ENCODE measurements at places on chromosomes 16 and 17.

GRCh38 chr17:17714261-17714866, 33.1 kb downstream of the RAI1 start:
- no peak for DNase-seq

DNA sequence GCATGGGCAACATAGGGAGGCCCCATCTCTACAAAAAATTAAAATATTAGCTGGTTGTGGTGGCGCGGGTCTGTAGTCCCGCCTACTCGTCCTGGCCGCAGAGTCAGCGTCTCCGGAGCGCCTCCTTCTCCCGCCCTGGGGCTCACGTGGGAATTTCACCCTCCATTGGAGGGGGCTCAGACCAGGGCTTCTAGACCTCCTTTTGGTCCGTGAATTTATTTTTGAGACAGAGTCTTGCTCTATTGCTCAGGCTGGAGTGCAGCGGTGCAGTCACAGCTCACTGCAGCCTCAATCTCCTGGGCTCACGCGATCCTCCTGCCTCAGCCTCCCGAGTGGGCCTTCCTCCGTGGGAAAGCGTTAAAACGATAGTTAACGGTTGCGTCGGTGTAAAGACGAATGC, 394 bp upstream of the NME4 start:
- no peak for DNase-seq

- no peak for DNase-seq
Measured at GRCh38 chr17:14119546-14119945, 50.2 kb downstream of the COX10 start.

- DNase-seq, result no peak
Measured at GRCh38 chr17:80759377-80759673, 214.7 kb downstream of the RPTOR start.

DNA sequence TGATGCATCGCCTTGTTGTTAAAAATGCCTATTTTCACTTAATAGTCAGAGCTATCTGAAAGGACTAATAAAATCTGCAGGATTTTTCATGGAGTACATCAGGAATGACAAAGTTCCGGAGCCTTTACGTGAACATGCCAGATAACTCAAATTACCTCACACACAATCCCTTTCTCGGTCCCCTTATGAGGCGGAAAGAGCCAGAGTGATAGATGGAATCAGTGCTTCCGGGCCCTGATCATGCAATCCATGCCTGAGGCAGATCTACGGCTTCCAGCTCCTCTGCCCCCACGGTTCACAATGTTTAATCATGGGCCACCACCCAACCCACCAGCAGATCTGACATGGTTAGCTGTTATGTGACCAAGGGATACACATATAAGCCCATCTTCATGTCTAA, 17.0 kb downstream of the VPS53 start:
- DNase-seq, result no peak

- no peak for DNase-seq
Measured at GRCh38 chr17:58329810-58330537, 1.4 kb upstream of the TSPOAP1 start.

DNA sequence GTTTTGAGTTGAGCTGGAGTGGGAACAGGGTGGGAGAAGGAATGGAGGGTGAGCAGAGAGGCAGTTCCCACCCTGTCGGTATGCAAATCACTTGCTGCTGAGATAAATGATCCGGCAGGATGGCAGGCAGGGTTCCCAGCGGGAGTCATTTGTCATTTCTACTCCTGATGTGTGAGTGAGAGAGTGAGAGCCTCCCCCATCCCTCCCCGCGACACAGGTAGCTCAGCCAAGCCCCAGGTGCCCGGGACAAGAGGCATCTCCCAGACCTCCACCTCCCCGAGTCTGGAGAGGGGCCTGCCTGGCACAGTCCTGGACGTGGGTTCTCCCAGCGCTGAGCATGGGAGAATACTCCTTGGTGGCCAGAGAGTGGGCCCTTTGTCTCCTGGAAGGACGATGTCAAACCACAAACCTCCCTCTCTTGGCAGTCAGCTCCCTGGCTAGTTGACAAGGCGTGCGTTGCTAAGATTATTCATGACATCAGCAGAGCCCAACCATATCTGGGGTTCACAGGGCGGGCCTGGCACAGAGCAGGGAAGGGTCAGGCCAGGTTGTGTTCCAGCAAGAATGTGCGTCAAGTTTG, 33.7 kb upstream of the TNRC6C start:
- DNase-seq, result no peak

DNA sequence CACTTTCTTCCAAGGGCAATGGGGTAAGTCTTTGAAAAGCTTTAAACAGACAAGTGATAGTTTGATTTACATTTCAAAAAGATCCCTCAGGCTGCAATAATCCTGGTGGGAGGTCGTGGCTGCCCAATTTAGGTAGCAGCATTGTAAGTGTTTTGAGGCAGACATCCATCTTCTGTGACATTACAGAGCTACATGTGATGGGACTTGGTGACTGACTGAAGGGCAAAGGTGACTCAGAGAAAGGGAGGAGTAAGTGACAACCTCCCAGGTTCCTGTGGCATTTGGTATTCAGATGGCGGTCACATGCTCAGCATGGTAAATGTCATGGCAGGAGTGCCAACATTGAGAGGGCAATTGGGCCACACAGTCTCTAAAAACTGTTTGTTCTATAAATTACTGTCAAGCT, 26.5 kb downstream of the STAT3 start:
- DNase-seq, result no peak

DNA sequence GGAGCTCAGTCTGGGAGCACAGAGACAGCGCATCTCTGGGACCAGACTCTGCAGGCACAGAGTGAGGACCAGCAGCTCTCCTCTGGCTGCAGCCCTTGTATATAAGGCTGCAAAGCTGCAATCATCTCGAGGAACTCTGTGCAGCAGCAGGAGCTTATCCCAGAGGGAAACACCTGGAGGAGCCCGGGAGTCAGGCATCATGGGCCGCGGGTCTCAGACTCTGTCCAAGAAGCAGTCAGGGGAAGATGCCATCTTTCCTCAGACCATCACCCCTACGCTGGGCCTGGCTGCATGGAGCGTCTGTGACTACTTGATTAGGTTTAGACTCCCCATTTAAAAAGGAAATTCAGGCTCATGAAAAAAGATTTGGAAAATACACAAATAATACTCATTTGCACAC, 122.0 kb downstream of the IRF8 start:
- no peak for DNase-seq

DNA sequence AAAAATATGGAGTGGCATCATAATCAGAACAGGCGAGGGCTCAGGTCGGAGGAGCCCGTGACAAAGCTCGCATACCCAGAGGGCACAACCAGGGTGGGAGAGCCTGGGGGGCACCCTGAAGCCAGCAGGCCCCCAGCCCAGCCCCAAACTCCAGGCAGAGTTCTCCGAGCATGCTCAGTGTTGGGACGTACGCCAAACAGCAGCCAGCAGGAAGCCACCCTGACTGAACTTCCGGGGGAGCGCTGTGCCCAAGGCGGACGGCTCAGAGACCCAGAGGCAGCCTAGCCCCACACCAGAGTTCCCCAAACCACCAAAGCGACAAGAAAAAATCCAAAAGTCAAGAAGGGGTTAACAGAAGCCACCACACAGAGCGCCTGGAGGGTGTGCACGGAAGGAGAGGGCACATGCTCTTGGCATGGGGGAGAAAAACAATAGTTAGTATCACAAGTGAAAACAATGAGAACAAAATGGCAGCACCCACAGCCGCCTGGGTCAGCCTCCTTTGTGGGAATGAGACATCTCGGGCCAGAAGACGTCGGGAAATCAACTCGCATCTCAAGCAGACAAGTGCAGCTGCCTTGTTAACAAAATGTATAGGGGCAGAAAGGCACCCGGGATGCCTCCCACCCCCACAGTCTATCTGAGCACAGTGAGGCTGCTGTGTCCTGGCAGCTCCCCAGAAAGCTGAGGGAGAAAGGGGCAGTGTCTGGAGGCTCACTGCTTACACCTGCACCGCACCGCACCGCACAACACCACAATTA, 11.9 kb downstream of the EXOC7 start:
- no peak for DNase-seq

GRCh38 chr16:53523126-53523804, 20.3 kb upstream of the AKTIP start:
- DNase-seq, result no peak

GRCh38 chr16:66610111-66610820, 5.8 kb downstream of the CMTM3 start:
- DNase-seq, result no peak

- no peak for DNase-seq
Measured at GRCh38 chr17:1076299-1076981, 79.5 kb downstream of the TIMM22 start.

DNA sequence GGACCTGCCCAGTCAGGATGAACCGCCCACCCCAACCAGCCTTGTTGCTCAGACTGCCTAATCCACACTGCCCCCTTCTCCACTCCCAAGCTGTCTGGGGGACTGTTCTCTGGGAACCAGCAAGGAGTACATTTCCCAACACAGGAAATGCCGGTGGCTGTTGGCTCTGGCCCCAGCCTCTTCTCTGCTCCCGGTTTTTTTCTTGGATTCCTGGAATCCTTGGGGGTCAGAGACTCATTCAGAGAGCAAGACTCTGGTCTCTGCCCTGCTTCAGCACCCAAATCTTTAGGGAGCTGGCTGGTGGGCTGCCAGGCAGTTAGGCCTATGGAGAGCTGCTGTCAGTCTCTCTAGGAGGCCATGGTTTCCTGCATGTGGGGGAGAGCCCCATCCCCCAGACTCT, 10.8 kb upstream of the MTMR4 start:
- DNase-seq, result no peak

- no peak for DNase-seq
Measured at GRCh38 chr17:57396511-57396921, 140.2 kb downstream of the MSI2 start.

DNA sequence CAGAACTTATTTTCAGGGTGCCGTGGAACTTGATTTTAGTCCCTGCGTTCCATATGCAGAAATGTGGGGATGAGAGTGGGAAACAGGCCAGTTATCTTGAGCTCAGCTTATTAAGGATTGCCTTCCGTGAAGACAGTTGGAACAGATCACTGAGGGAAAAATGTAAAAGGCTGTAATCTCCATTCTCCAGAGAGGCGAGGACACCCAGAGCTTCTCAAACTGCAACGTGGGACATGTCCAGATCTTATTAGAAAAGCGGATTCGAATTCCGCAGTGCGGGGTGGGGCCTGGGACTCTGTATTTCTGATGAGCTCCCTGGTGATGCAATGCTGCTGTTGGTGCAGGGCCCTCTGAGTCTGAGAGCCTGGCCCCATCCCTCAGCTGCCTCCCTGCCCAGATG, 185.6 kb upstream of the CIBAR2 start:
- no peak for DNase-seq

GRCh38 chr17:8120520-8121406, 2.4 kb upstream of the ALOXE3 start:
- DNase-seq, result no peak

DNA sequence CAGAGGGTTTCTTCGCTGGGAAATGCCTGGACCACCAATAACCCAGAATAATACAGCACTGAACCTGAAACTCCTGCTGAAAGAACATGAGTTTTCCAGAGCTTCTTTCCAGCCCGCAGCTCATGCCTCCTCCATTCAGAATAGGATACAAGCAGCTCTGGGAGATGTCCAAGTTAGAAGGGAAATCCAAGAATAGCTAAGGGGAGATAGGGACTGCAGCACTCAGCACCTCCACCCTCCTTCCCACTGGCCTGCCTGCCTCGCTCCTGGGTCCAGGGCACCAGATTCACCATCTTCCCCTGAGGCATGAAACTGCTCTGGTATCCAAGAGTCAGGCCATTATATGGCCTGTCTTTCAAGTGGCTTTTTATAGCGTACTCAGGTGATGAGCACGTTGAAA, 4.1 kb downstream of the KRT31 start:
- DNase-seq, result no peak

- no peak for DNase-seq
Measured at GRCh38 chr16:89287777-89288576, 70.5 kb downstream of the ZNF778 start.

GRCh38 chr17:4822835-4823234, 10.3 kb upstream of the MINK1 start:
- DNase-seq, result no peak

DNA sequence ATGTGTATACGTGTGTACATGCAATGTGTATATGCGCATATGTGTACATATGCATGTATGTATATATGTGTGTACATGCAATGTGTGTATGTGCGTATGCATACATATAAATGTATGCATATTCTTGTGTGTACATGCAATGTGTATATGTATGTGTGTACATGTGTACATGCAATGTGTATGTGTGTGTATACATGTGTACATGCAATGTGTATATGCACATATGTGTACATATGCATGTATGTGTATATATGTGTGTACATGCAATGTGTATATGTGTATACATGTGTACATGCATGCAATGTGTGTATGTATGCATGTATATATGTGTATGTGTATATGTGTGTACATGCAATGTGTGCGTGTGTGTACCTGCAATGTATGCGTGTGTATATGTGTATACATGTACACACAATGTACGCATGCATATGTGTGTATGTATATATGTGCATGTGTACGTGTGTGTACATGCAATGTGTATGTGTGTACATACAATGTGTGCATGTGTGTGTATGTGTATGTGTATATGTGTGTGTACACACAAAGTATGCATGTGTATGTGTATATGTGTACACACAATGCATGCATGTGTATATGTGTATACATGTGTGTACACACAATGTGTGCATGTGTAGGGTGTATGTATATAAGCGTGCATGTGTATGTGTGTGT, 167.7 kb downstream of the SHISA9 start:
- no peak for DNase-seq

DNA sequence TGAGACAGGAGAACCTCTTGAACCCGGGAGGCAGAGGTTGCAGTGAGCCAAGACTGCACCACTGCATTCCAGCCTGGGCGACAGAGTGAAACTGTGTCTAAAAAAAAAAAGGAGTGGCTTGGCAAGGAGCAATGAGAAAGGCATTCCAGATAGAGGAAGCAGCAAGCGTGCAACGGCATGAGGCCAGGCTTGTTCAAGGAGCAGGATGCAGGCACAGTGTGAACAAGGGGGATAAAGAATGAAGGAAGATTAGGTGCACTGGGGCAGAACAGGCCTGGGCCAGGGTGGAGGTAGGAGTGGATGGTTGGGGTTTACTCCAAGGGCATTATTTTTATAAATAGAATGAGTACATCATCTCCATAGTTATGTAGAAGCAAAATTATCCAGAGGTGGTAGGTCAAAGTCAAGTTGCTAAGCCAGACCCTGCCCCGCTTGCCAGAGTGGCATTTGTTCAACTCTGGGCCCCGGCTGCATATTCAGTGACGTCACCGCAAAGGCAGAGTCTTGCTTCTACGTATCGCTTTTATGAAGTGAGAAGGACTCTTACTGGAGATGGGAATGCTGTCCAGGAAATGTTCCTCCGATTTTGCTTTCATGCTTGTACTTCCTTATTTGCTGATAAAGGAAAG, 100.2 kb downstream of the KATNIP start:
- no peak for DNase-seq

GRCh38 chr17:47203984-47204721, 5.0 kb upstream of the MYL4 start:
- no peak for DNase-seq

DNA sequence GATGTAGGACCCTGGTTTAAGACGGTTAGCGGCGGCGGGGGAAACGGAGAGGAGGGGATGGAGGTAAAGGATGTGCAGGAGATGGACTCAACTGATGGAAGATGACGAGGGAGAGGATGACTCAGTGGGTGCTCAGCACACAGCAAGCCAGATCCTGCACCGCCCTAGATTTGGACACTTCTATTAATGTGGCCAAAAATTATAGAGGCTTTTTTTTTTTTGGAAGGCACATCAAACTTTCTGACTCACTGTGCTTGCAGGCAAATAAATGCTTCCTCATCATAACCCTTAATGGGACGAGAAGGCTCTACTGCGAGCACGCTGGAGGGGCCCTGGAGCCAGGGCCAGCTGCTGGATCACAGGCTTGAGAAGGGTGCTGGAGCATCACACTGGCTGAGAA, 36.0 kb downstream of the RTN4RL1 start:
- no peak for DNase-seq

All from GM18507 (cell line).